ENCODE measurements at places on chromosomes 11 and 22.

- no peak for DNase-seq
Observed at GRCh38 chr11:130121445-130121978, 38.1 kb upstream of the ST14 start.

DNA sequence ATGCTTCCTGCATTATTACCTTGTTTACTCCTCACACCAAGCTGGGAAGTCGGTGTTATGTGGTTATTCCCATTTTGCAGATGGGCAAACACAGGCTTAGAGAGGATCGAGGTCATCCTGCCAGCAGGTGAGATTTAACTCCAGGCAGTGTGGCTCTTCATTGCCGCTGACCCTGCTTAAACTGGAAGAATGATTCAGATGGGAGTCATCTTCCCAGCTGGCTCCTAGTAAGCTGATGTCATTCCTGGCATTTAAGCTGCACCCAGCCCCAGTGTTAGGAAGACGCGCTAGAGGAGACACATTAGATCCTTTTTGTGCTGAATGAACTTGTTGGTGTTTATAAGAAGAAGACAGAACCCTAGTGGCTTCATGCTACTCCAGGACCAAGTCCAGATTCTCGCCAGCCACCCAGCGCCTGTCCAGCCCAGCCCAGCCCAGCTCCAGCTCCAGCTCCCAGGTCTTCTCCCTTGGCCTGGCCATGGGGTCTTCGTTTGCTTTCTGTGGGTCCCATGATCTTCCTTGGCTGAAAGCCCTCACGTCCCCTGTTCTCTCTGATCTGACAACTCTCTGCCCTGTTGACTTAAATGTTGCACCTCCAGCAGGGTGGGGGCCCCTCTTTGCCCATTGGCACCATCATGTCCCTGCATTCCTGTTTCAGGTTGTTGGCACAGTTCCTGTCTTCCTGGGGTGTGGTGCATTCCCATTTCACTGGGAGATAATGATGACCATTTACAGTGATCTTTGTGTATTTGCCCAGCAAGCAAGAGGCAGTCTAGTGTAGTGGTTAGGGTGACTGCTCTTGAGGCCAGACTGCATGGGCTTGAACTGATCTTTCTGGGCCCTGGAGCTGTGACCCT lies 13.6 kb downstream of the PARVB start:
- no peak for DNase-seq

DNA sequence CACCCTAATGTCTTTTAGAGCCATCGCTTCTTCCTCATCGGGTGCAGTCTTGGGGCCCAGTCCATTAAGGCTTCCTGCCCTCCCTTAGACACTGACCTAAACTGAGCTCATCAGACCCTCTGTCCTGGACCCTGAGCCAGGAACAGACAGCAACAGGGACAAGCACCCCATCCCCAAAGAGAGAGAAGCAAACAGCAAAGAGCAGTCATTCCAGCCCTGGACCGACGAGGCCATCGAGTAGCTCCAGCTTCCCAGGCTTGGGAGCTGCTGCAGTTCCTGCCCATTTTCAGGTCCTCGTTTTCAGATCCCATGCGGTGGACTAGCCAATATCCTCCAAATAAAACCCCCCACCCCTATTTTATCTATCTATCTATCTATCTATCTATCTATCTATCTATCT lies 25.8 kb upstream of the CACNG2 start:
- no peak for DNase-seq

GRCh38 chr11:2942872-2943710 lies 13.9 kb upstream of the PHLDA2 start:
- no peak for DNase-seq

DNA sequence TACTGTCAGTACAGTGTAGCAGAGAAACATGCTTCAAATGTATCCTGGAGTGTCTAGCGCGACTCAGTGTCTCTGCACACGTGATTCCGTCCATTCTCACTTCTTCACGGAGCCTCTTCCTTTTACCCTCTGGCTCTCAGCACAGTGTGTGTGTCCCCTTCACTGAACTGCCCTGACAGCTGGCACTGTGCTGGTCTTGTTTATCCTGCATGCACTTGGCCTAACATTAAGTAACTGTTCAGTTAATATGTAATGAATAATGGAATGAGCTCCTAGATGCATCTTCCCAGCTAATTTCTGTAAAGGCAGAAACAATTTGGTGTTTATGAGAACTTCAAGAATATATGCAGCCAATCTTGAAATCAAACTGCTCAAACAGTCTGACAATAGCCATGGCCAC lies 44.4 kb downstream of the KMT5B start:
- no peak for DNase-seq

- no peak for DNase-seq
Observed at GRCh38 chr11:121295246-121296029, 2.9 kb downstream of the SC5D start.

- no peak for DNase-seq
Observed at GRCh38 chr22:24335496-24335895, 64.9 kb downstream of the SPECC1L start.

DNA sequence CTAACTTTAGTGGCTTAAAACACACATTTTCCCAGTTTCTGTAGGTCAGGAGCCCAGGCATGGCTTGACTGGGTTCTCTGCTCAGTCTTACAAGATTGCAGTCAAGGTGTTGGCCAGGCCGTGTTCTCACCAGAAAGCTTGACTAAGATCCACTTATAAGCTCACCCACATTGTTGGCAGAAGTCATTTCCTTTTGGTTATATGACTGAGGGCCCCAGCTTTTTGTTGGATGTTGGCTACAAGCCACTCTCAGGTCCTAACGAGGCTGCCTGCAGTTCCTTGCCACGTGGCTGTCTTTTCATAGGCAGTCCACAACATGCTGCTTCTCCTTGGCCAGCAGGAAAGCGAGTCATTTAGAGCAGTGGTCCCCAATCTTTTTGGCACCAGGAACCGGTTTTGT lies 79.3 kb upstream of the CRTAM start:
- DNase-seq: no peak

DNA sequence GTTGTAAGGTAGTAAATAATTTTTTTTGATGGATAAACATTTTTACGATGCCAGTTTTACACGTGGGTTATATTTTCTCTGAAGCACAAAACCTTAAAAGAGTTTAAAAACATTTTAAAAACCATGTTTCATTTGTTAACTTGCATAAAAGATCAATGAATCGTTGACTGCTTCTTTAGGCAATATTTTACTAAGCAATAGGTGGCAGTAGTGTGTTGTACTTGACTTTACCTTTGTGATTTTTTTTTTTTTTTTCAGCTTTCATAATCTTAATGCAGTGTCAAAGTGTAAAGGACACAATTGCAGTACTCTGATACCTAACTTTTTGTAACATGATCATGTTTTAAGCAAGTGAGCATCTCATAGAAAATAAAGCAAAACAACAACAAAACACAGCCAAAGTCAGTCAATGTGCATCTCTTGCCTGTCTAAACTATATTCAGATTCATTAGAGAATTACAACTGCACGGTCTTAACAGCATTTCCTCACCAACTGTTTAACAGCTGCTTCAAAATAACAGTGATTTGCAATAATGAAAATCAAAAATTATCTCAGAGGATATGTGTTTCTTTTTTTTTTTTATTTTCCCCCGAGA lies 27.7 kb downstream of the DNAJC24 start:
- DNase-seq: no peak

- DNase-seq: no peak
Observed at GRCh38 chr11:8273287-8273686, 9.6 kb upstream of the LMO1 start.

GRCh38 chr11:80635178-80635577 lies 1194.3 kb upstream of the TENM4 start:
- no peak for DNase-seq

DNA sequence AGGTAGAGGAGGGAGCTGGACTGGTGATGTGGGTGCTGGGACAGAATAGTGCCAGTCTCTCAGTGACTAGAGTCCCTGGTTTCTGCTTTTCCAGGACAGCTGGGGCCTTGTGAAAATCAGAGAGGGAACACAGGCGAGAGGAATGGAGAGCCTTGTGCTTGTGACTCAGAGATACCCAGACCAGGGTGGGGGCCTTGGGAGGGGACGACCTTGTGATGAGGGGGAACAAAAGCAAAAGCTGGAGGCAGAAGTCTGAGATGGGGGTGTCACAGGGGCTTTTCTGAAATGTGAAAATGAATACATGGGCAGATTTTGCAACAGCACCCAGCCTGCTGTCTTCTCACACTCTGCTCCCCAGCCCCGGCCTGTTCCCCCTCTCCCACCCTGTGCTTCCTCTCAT lies 3.4 kb upstream of the NR1H3 start:
- no peak for DNase-seq

DNA sequence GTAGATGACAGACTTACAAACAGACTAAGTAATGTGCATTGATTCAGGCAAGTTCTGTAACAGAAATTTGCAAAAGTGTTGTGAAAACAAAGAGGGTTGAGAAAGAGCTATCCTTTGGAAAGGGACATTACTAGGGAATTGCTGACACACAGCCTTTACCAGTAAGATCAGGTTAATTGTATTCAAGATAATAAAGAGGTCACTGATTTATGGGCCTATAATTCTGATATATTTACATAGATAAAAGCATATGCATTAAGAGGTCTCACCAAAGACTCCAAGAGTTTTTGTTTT lies 138.7 kb downstream of the MAML2 start:
- DNase-seq: no peak

GRCh38 chr11:63698976-63699733 lies 17.9 kb downstream of the RTN3 start:
- no peak for DNase-seq

DNA sequence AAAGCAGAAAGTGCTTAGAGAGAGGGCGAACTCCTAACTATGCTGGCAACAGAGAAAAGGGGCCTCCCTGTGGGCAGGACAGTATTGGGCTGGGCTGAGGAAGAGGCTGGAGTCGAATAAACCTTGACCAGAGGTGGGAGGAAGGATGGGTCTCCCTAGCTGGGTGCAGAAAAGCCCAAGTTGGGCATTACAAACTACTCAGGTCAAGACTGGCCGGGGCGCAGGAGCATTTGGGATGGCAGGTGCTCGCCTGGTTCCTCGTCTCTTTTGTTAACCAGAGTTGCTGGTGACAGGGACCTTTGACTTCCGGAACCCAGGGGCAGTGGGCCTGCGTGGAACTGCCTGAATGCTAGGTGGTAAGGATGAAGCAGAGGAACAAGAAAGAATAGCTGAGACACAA lies 80.3 kb upstream of the SHISAL1 start:
- DNase-seq: no peak

DNA sequence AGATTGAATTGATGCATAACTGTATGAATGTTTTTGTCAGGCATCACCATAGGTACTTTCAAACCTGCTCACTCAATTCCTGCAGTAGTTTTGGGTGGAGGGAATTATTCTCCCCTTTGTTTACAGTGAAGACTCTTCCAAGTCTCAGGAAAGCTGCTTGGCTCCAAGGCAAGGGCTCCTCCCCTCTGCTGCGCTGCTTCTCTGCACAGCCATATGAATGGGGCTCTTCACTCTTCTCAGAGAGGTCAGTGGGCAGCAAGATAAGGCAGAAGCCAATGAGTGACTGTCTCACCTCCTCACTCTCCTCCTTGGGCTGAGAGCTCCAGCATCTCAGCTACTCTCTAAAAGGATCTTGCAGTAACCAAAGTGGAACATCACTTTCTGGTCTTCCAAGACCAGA lies 165.7 kb upstream of the TTC12 start:
- no peak for DNase-seq

- DNase-seq: no peak
Observed at GRCh38 chr22:36562261-36562835, 33.4 kb upstream of the EIF3D start.
